NCI-H2081 treated with DMSO at 0.1 percent for 48 hours (cell line): ENCODE measurements at places on chromosomes 6 and 20.

GRCh38 chr6:119043265-119043664 is 35.2 kb downstream of the FAM184A start:
- no peak for DNase-seq

- DNase-seq, result no peak
Observed at GRCh38 chr6:160043784-160044183, 74.9 kb downstream of the IGF2R start.

- DNase-seq, result no peak
Observed at GRCh38 chr6:36099869-36100483, 30.3 kb upstream of the MAPK13 start.

DNA sequence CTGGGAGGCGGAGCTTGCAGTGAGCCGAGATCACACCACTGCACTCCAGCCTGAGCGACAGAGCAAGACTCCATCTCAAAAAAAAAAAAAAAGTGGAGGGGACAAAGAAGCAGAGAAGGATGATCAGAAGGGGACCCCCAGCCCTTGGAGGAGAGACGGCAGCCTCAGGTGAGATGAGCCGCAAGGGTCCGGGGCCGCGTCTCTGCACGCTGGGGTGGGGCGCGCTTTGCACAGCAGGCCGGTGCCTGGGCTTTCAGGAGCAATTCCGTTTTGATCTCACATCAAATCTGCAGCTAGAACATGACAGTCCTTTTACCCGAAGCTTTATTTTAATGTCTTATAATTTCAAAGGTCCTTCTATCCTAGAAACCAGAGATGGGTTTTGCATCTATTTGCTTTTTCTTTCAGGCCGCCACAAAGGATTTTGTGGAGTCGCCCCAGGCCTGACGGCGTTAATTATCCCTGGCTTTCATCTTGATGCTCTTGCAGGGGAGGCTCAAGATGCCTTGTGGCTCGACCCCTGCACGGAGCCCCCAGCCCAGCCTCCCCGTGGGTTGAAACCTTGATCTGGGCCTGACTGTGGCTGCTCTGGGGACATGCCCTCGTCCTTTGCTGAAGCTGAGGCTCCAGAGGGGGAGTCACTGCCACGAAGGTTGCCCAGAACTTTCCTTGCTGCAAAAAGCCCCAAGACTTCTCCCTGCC is 17.3 kb downstream of the HRH3 start:
- no peak for DNase-seq

DNA sequence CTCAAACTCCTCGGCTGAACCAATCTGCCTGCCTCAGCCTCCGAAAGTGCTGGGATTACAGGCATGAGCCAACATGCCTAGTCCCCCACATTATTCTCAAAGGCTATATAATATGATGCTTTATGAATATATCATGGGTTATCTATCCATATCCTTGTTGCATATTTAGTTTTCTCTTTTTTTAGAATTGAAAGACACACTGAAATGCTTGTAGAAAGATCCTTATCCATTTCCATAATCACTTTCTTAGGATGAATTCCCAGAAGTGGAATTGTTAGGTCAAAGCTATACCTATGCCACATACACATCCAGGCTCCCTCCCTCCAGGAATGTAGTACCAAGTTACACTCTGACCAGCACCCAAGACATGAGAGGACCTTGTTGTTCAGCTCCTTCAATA is 2.5 kb upstream of the ARFGEF3 start:
- DNase-seq, result no peak
